ENCODE measurements at places on chromosomes 3 and 15.

GRCh38 chr15:65862682-65863081 lies 6.6 kb upstream of the RAB11A start:
- no peak for DNase-seq

DNA sequence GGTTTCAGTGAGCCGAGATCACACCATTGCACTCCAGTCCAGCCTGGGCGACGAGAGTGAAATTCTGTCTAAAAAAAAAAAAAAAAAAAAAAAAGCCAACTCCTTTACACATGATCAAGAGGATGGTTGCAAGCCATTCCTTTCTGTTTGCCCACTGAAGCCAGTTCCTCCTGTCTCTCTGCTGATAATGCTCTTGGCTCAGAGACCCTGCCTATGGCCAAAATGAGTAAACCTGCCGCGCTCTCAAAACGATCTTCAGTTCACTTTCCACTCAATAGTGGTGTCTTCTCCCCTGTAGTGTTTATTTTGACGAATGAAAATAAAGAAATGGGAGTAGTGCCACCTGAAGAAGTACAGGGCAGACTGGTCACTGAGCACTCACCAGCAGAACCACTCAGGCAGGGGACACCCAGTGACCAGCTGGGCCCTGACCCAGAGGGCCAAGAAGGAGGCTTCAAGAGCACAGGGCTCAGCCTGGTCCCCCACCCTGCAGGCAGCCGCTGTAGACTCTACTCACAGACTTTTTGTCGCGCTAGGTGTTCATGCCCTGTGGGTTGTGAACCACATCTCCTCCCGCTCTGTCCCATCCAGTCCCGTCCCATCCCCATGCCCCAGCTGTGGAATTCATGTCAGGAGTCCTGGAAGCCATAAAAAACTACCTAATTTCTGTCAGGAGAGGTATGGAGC lies 23.6 kb downstream of the GRAMD2A start:
- DNase-seq: no peak

DNA sequence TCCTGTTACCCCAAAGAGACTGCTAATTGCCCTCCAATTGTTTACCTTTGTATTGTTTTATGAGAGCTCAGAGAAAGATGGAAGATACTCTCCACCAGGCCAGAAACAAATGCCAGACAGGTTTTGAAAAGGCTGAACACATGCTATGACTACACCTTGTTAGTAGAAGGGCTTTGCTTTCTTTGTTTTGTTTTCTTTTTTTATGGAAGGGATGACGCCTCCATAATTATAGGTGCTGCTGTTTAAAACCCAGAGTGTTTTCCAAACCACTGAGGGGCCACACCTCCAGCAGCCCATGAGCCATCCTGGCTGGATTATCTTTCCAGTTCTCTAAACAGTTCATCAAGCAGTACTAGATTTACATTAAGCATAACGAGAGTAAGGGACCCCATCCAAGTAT lies 5.6 kb upstream of the FOXP1 start:
- no peak for DNase-seq

DNA sequence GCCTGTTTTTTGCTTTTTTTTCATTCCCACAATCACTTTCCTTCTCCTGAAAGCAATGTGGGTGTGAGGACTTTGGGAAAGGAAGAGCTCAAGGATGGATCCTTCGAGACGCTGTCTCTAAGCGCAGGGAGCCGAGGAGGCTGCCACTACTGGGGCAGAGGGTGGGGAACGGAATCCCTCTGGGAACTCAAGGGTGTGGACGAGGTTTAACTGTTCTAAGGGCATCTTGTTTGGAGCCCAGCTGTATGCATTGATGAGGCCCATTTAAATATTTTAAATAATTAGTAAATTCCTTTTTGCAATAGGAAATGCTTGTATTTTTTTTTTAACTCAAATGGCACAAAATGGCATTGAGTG lies 124.4 kb upstream of the MEF2A start:
- DNase-seq: no peak

- no peak for DNase-seq
These were observed 1.4 kb downstream of the DLG1 start for GRCh38 chr3:197297002-197297401.

- DNase-seq: no peak
These were observed 4.6 kb downstream of the GP9 start for GRCh38 chr3:129065016-129065719.

All from skeletal muscle cell (primary cell).